Activated T-helper 2 cell treated with anti-CD3 and anti-CD28 coated beads, Interferon-gamma antibody, Interleukin-2, Interleukin-4, amounts not matched to agents 10 μg/mL and 5 μg/mL and 100 μg/mL, durations not matched to agents 14 hours and 24 hours and 36 hours (primary cell): ENCODE measurements at places on chromosomes 5 and 9.

DNA sequence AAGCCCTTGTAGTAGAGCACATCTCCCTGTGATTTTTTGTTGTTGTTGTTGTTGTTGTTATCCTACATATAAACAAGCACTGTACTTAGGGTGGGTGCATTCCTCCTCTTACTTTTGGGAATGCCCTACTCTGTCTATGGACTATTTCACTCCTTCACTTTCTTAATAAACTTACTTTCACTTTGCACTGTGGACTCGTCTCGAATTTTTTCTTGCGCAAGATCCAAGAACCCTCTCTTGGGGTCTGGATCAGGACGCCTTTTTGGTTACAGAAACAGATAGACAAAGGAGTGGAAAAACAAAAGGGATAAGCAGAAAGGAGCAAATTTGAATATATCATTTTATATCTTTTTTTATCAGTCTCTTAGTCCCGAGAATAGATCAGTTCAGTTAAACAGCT is 14.4 kb upstream of the PAIP1 start:
- DNase-seq = no peak

DNA sequence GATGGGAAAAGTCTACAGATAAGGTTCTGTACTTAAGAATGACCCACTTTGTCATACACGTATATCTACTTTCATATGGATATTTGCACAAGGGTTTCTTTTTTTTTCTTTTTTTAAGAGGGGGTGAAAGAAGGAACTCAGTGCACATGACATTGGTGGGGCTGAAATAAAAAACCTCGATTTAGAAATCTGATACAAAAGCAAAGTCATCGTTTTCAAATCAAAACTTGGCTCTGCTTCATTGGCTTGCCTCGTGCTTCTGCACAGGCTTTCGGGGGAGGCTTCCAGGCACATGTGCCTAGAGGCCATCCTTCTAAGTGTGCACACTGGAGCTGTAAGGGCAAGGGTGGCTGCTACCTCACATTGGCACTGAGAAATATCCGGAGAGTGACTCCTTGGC is 31.1 kb downstream of the PTTG1 start:
- no peak for DNase-seq

DNA sequence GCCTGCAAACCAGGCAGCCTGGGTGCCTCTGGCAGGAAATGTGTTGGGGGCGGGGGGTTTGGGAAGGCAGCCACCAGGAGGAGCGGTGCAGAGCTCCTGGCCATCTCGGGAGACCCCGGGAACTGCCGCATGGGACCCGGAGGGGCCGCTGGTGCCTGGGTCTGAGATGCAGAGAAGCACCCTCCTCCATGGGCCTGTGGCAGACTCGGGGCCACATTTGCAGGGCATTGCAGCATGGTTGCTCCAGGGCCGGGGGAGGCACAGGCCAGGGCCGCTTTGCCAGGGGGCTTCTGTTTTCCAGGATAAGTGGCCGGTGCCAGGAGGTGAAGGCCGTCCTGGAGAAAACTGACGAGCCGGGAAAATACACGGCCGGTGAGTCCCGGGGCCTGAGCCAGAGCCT is 1.7 kb downstream of the LCN1 start:
- DNase-seq = no peak

DNA sequence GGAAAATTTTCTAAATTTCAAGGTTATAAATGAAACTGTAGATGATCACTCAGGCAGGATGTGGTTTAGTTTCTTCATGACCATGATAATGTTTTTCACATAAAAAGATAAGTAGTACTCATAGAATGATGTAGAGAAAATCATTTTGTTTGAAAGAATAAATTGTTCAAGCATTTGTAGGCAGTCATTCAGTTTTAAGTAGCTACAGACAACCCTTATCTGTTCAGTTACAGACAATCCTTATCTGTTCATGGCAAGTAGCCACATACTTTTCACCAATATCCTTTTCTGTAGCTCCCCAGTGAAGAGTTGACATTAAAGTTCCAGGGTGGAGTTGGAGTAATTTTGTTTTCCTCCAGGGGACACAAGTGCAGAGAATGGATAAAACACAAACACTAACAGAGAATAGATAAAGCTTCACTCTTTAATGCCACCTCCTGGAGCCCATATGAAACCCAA is 278.1 kb upstream of the TNC start:
- DNase-seq = no peak

DNA sequence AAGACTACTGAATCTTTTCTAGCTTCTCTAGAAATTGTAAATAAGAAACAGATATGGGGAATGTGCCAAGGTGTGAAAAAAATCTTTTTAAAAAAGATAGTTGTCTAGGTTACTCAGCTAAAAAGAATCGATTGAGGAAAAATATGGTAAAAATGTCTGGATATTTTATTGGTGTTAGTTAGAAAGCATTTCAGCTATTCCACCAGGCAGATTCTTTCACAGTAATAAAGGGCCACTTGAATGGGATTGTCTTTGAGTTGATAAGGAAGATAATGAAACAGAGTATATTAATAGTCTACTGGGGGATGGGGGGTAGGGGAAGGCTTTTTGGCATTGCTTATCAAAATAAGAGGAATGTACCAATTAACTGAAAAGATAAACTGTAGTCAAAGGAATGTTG is 51.9 kb downstream of the SLIT3 start:
- DNase-seq = no peak

GRCh38 chr5:169788168-169788567 is 151.1 kb downstream of the DOCK2 start:
- DNase-seq = no peak

GRCh38 chr5:101662263-101662662 is 633.8 kb downstream of the SLCO4C1 start:
- no peak for DNase-seq

DNA sequence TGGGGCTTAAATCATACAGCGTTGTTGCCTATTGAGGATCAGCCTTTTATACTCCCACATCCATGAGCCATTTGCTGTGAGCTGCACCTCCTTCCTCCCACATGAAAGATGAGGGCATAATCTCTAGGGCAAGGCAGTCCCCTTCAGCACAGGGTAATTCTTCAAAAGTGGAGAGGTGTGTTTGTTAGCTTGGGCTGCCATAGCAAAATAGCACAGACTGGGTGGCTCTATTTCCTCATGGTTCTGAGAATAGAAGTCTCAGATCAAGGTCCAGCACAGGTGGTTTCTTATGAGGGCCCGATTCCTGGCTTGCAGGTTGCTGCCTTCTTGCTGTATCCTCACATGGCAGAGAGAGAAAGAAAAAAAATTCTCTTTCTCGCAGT is 121.8 kb upstream of the SLC12A2 start:
- no peak for DNase-seq

- no peak for DNase-seq
Measured at GRCh38 chr9:107242073-107243030, 40.7 kb upstream of the RAD23B start.

GRCh38 chr5:167509076-167509475 is 782.4 kb upstream of the WWC1 start:
- DNase-seq = no peak

DNA sequence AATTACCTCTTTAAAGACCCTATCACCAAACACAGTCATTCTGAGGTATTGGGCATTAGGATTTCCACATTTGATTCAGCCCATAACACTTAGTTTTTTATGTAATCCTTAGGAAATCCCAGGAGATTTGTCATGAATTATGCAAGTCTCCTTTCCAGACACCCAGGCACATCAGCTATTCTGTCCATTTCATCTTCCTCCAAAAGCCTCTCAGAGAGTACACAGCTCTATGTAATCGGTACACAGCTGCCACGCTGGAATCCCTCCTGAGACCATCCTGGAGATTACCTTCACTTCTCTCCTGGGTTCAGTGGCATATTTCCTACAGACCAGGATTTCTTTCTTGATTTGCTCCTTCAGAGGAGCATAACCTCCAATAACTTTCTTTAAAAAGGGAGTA is 2309.8 kb upstream of the WWC1 start:
- DNase-seq = no peak

DNA sequence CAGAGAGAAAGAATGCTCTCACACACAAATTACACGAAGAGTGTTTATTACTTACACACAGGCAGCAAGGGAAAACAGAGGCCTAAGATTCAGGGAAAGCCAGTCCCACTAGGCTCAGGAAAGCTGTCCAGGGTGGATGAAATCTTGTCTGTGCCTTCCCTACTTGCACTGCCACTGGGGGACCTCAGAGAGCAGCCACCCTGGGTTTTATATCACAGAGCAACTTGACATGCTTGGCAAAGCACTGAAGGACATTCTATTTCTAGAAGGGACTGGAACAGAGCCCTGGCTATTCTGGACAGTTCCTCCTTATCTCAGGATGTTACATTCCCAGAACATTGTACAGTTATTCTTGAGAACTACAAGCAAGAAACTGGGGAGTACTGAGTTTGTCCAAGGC is 7.5 kb upstream of the PRSS3 start:
- DNase-seq = no peak

DNA sequence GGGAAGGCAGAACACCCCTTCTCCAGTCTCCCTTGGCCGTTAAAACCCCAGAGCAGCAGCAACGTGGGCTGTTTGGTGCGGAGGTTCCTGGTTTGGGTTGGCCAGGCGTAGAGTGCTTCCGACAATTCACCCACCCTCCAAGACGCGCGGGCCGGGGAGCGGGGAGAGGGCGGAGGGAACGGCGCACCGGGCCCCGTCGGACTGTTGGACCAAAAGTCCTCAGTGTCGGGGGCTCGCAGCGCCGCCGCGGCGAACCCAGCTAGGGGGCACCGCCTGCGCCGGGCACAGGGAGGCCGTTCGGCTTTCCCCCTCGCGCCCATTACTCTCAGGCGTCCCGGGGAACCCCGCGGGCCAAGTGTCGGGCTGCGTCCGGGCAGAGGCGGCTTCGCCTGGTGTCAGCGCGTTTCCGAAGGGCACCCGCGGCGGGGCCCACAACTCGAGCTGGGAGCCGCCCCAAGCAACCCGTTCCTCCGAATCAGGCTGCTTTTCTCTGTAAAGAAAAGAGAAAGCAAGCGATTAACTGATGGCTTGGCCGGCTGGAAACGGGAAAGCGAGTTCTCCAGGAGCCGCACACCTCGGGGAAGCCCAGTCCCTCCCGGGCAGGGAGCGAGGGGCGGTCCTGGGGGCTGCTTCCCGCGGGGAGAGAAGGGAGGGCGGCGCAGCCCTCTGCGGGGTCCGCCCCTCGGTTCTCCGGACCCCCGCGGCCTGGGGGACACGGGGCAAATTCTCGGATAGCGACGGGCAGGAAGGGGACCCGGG is 145.5 kb downstream of the ERCC6L2 start:
- peak; percentile 54 for DNase-seq

DNA sequence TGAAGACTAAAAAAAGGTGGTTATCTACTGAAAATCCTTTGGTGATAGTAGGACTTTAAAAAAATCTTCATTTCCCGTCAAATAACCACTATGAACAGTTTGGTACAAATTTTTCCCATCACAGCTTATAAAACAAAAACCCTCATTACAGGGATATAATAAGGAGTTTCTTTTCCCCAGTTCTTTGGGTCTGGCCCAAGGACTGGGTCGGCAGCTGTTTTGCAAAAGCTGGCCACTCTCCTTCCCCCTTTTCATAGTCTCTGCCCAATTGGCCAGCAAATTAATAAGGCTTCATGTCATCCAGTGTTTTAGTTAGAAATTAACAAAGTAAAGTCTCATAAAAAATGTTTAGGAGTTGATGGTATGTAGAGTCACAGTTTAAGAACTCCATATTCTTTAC is 47.0 kb upstream of the PDE8B start:
- no peak for DNase-seq

DNA sequence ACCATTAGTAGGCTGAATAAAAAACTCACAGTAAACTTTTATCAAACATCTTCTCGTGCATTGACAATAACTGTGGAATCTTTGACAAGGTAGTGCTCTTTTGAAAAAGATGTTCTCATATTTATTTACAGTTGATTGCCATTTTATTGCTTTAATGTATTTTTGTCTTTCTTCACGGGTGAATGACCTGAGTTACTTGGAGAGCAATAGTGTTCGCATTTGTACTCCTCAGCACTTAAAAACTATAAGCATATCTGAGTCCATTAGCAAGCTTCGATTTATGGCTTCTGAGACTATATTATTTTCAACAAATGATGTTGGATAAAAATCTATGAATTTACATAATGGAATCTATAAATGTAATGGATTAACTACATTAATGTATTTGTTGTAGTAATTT is 1012.3 kb downstream of the CDH9 start:
- no peak for DNase-seq

DNA sequence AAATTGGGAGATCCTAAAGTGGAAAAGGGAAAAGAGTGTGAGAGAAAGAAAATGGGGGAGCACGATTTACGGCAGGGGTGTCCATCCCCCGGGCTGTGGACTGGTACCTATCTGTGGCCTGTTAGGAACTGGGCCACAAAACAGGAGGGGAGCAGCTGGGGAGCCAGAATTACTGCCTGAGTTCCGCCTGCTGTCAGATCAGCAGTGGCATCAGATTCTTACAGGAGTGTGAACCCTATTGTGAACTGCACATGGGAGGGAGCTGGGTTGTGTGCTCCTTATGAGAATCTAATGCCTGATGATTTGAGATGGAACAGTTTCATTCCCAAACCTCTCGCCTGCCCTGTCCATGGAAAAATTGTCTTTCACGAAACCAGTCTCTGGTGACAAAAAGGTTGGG is 108.3 kb upstream of the ADAMTSL1 start:
- no peak for DNase-seq

- DNase-seq = no peak
Measured at GRCh38 chr9:77460938-77461337, 187.2 kb downstream of the GNA14 start.

GRCh38 chr5:104016646-104017045 is 454.1 kb upstream of the NUDT12 start:
- no peak for DNase-seq

- DNase-seq = no peak
Measured at GRCh38 chr9:33851301-33851700, 34.3 kb downstream of the UBE2R2 start.

DNA sequence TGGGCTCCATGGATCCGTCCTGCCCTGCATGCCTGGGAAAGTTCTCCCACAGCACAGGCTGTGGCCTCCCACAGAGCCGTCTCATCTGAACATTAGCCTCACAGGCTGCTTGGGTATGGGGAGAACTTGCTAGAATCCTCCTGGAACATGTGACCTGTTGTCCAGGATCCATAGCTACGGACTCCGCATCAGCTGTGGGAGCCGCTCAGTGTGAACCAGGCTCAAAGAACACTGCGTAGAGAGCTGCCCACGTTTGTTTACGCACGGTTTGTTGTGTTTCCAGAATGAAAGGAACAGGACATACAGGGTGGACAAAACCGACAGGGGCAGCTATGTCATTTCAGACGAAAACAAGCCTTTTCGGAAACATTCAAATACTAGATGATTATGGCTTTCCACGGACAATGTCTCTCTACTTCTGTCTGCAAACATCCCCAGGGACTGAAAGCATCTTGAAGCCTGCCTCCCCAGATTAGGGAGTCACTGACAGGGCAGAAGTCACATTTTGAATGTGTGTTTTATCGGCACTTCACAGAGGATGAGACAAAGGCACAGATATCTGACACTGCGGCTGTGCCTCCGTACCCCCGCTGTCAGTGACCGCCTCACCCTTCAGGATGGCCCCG is 390.3 kb downstream of the GADD45G start:
- DNase-seq = no peak

- DNase-seq = no peak
Measured at GRCh38 chr5:134758176-134758503, 439 bp upstream of the DDX46 start.

GRCh38 chr5:79255786-79256557 is 20.0 kb downstream of the JMY start:
- DNase-seq = no peak
